ENCODE measurements at places on chromosomes 4 and X. TPM values are rescaled to one million over a fixed set of nuclear protein-coding genes. Genes with fewer than 3 reads are reported as not detected.

GRCh38 chr4:145061318-145061920 is 36.6 kb downstream of the ANAPC10 start:
- no peak overlapping the region for H3K27ac ChIP-seq
- H3K36me3 ChIP-seq: peaks cover 24% of the 10 kb centered on the region
- H3K27me3 ChIP-seq: no peaks in the 10 kb centered on the region
- H3K4me3 ChIP-seq: no peak overlapping the region

DNA sequence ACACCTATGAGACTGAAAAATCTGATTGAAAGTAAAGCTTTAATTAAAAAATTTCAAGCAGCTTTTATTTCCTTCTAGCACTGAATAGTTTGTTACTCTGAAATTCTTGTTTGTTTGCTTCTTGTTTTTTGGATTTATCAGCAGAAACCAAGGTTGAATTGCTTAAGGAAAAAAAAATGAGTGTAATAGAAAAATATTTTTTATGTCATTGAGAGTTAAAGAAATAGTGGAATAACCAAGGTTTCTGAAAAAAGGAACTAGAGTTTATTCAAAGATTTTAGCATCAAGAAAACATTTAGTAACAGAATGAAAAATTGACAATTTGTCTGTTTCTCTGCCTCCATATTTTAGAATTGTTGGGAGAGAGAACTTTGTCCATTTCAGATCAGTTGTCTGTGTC is 1852.2 kb downstream of the PCDH7 start:
- no peaks in the 10 kb centered on the region for H3K27me3 ChIP-seq
- H3K36me3 ChIP-seq: no peaks in the 10 kb centered on the region
- no peak overlapping the region for H3K27ac ChIP-seq
- no peak overlapping the region for H3K4me3 ChIP-seq

DNA sequence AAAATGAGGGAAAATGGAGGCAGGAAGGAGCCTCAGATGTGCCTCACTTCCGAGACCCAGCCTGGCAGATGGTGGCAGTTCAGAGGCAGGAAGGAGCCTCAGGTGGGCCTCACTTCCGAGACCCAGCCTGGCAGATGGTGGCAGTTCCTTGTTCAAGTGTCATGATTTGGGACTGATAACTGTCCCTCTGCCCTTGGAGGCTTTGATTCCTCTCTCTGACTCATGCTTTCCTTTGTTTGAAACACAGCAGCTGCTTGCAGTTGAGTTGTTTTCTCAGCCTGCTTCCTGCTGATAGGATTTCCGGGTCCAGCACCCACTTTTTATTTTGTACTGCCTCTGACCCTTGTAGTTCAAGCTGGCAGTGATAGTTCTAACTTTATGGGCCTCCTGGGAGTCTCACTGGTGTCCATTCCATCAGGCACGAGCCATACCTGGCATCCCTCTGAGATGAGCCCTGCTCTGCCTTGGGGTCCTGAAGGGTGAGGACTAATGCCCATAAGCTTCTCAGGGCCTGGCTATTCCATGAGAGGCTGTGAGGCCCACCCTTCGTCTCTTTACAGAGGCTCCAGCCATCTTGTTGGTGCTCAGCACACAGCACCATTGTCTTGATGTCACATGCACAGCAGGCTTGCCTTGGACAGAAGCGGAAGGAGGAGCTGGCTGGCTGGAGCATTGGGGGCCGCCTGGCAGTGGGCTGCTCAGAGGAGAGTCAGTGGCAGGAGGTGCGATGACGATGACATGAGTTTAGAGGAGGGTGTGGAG is 13.0 kb downstream of the RGS12 start:
- peaks cover 7% of the 10 kb centered on the region for H3K36me3 ChIP-seq
- H3K4me1 ChIP-seq: peaks cover 5% of the 10 kb centered on the region
- H3K27ac ChIP-seq: no peak overlapping the region
- H3K4me3 ChIP-seq: no peak overlapping the region

GRCh38 chrX:3449287-3449686 is 102.8 kb upstream of the MXRA5 start:
- H3K4me3 ChIP-seq: no peak overlapping the region
- peaks cover 22% of the 10 kb centered on the region for H3K4me1 ChIP-seq
- no peaks in the 10 kb centered on the region for H3K27me3 ChIP-seq
- H3K36me3 ChIP-seq: no peaks in the 10 kb centered on the region
- no peak overlapping the region for H3K27ac ChIP-seq

The RS1 gene
- total RNA-seq: not detected

The TSPAN7 gene
- not detected for total RNA-seq

DNA sequence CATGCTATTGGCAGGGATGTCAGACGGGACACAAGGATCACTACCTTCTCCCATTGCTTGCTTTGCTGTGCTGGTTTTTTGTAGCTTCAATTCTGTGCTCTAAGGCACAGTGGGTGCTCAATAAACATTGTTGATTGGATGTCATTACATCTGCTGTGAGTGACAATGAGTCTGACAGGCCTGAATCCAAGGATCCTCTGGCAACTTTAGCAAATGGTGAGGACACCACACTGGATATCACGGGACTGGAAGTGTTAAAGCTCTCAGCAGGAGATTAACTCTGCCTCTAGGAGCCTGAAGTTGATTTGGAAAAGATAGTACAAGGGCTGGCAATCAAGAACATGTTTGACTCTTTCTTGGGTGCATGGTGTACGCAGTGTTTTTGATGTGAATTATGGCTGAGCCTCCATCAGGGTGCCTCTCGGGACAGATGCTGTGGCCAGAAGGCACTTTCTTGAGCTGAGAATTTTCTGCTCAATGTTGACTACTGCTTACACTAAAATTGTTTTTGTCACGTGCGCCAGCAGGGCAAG is 217.9 kb downstream of the ARAP2 start:
- DNase-seq: no peak
- H3K4me3 ChIP-seq: no peak overlapping the region
- peaks cover 4% of the 10 kb centered on the region for H3K4me1 ChIP-seq
- H3K27me3 ChIP-seq: no peaks in the 10 kb centered on the region

The NLGN4X gene
- total RNA-seq: 1.6 TPM

DNA sequence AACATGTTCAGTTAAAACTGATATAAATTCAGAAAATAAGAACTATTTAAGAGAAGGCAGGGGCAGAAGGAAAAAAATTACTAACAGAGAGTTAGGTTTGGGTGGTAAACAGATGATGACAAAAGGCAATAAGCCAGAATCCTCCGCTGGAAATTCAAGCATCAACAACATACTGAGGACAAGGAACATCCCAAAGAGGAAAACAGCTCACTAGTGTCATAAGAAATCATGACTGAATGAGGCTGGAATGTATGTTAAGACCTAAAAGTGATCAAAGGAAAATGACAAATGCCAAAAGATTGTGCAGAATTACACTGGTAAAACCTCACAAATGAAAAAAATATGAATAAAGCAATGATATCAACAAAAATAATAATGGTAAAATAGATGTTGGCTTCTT is 88.4 kb downstream of the WDFY3 start:
- peak; percentile 42 for DNase-seq
- peaks cover 27% of the 10 kb centered on the region for H3K36me3 ChIP-seq
- H3K4me3 ChIP-seq: no peak overlapping the region
- peaks cover 32% of the 10 kb centered on the region for H3K4me1 ChIP-seq
- H3K27me3 ChIP-seq: no peaks in the 10 kb centered on the region
- peak overlapping the region; percentile 75 for H3K27ac ChIP-seq

- no peak overlapping the region for H3K27ac ChIP-seq
- no peak overlapping the region for H3K4me3 ChIP-seq
- peaks cover 21% of the 10 kb centered on the region for H3K4me1 ChIP-seq
- DNase-seq: no peak
Measured at GRCh38 chr4:99029852-99030251, 34.3 kb downstream of the METAP1 start.

The FMR1NB gene
- not detected for total RNA-seq

DNA sequence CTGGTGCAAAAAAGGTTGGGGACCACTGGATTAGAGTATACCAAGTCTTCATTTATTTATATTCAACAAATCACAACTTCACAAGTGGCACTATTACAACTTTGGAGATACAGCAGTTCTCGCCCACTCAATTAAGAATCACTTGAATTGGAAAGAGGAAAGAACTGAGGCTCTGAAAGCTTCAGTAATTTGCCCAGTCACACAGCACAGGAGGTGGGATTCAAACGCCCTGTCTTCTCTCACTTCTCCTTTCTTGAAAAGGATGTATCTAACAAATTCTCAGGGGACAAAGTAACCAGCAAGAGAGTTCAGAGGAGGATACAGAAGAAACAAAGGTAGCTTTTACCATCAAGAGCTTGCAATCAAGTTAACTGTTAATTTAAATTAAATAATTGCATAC is 12.4 kb downstream of the SMIM14 start:
- H3K27me3 ChIP-seq: no peaks in the 10 kb centered on the region
- no peak overlapping the region for H3K27ac ChIP-seq
- DNase-seq: no peak
- no peak overlapping the region for H3K4me3 ChIP-seq
- peaks cover 17% of the 10 kb centered on the region for H3K36me3 ChIP-seq

- no peaks in the 10 kb centered on the region for H3K36me3 ChIP-seq
- DNase-seq: peak; percentile 7
- H3K27ac ChIP-seq: no peak overlapping the region
Measured at GRCh38 chrX:14354521-14354920, 174.8 kb upstream of the GLRA2 start.
